Skeletal muscle cell (primary cell): ENCODE measurements at places on chromosomes 12 and 14.

DNA sequence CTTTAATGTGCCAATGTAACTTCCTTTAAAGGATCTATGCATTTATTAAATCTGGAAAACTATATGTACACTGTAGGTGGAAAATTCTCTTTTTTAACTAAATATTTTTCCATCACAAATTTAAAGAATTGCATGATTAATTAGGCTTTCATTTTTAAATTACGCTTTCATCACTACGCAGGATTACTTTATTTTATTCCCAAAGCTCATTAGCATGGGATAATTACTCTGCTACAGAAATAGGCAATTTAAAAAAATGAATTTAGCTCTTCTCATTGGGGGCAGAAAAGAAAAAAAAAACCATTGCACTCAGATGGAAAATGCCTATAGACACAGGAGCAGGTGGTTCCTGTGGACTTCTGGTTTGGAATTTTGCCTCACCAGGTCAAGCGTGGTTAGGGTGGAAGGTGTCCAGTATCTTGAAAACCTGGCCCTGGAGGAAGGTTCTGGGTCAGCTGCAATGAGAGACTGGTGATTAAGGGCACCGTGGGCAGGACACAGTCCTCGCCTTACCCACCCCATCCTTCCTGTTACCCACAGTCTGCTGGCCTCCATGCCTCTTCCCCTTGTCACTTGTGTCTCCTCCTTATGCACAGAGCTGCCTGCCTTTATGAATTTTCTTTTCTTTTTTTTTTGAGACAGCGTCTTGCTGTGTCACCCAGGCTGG lies 17.3 kb upstream of the RIN3 start:
- no peak for DNase-seq

DNA sequence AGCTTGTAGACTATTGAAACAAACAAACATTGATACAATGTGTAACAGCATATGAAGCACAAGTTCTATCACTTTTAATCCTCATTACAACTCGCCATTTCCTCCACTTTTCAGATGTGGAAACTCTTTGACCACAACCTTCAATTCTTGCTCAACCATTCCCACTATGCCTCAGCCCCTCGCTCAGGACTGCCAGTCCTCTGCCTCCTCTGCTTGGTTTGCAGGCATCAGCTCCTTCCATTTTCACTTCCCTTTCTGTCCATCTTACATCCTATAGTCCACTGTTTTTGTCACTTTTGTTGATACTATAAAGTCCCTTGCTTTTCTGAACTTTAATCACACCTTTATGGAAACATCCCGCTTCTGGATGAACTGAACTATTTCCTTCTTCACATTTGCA lies 28.2 kb upstream of the CD27 start:
- DNase-seq, result no peak

DNA sequence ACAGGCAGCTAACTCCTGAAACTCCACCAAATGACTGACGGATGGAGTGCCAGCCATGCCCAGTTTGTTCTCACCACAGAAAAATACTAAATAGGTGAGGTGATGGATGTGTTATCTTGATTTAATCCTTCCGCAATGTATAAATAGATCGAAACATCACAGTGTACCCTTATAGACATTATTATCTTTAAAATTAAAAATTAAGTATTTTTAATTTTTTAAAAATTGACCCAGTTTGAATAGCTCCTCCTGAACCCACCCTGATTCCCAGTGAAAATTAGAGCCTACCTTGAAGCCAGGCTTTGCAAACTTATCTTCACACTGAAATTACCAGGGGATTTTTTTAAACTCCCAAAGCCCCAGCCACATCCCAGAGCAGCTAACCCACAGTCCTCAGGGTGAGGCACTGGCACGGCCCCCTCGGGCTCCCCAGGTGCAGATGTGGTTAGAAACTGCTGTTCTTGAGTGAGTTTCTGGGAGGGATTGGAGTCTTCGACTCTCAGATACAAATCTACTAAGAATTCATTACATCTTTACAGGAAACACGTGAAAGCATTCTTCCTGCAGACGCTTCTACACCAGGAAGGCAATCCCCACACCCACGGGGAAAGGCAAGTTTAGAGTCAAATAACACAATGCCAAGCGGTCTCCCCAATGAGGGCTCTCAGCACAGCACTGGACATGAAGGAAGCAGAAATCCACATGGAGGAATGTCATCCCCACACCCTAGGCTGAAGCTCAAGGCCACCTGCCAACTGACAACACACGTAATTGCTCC lies 126.4 kb downstream of the RIMBP2 start:
- no peak for DNase-seq

- no peak for DNase-seq
These were observed 245.0 kb upstream of the PWP1 start for GRCh38 chr12:107440606-107441005.

DNA sequence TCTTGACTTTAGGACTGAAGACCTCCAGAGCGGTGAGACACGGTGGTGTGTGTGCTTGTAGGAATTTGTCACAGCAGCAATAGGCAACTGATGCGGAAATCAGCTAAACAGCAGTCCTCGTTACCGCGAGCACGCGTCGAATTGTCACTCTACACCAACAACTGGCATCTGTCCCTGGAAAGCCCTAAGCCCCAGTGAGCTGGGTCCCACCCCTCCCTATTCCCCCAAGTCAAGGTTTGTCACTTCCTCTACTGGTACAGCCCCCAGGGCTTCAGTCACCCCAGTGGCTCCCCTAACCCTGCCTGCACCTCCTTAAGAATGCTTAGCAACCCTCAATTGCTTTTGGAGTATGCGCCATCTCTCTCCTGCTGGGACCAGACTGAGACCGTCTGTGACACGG lies 173.6 kb downstream of the PIWIL1 start:
- DNase-seq, result no peak

DNA sequence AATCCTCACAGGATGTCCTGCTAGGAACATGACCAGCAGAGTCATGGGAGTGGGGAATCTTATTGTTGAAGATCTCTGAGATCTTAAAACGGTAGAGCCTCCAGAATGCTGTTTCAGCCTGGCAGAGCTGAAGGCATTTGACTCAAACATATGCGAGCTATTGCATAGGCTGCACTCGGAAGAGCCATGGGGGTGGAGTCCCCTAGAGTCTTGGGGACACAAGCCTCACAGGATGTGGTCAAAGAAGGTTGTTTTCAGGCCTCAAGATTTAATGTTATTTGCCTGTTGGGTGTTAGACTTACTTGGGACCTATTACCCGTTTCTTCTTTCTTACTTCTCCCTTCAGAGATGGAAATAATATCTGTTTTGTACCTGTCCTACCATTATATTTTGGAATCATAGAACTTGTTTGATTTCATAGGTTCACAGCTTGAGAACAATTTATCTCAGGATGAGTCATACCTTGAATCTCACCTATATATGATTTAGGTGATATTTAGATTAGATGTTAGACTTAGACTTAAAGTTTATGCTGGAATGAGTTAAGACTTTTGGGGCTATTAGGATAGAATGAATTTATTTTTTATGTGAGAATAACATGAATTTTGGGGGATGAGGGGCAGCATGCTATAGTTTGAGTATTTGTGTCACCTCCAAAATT lies 172.2 kb upstream of the ATP2B1 start:
- no peak for DNase-seq

DNA sequence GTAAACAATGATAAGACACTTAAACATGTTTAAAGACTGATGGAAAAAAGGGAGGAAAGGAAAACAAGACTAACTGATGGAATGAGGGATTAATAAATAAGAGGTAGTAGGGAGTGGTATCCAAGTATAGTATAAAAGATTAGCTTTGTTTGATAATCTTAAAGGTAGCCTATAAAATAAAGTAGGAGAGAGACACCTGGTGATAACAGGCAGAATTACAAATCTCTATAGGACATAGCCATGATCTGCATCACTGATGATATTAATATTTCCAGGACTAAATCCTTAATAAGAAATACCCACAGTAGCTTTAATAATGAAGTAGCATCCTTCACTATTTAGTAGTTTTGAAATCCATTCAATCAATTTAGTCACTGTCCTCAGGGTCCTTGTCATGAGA lies 30.4 kb downstream of the DLGAP5 start:
- DNase-seq, result no peak

DNA sequence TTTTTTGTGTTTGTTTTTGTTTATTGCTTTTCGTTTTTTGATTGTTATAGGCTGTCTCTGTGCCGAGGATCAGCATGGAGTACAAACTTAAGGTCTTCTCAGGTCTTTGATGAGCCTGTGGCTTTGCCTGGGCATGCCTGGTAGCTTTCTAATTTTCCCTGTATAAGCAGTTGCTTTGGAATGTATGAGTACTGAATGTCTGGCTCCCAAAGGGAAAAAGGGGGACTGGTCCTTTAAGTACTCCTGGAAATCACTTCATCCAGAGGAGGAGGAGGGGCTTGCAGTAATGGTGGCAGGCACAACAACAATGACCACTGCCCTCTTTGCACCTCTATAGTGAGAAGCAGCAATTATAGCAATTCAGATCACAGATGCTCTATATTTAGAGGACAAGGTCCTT lies 67.6 kb upstream of the TTC7B start:
- no peak for DNase-seq

- DNase-seq, result peak; percentile 40
These were observed 92.7 kb downstream of the NCOR2 start for GRCh38 chr12:124474709-124475108.

- DNase-seq, result no peak
These were observed 260.8 kb upstream of the G2E3 start for GRCh38 chr14:30297876-30298795.

DNA sequence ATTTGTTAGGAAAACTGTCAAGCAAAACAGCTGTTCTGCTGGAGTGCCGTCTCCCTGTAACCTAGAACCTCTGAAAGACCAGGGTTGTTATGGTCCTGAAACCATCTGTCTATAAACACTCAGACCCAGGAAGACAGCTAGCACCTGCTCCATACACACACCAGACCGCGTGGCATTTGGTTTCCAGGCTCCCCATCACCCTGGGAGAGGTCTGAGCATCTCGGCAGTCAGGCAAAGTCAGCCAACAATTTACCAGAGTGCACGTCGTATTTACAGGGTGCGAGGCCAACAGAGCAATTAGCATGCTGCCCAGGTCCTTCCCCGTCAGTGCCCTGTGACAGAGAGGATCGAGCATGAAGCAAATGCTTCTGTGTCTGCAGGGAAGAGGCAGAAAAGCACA lies 272.5 kb downstream of the SLC15A4 start:
- DNase-seq, result no peak

DNA sequence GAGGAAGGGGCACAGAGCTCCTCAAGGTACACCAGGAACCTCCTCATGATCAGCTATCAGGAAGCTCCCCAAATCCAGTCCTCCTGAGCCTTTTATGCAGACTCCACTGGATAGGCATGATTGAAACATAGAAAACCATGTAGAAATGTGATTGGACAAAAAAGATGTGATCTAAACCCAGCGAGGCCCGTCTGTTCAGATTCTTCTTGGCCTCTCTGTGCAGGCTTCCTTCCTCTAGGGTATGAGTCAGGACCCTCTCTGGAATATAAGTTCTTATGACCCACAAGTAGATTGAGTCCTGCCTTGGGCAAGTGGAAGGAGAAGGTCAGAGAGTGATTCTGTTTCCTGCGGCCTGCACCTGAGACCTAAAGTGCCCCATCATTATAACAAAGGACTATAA lies 166.3 kb downstream of the PHLDA1 start:
- no peak for DNase-seq

GRCh38 chr12:47652521-47653234 lies 53.2 kb downstream of the RPAP3 start:
- no peak for DNase-seq

- no peak for DNase-seq
These were observed 74.8 kb downstream of the ARL6IP4 start for GRCh38 chr12:123055281-123055766.

- no peak for DNase-seq
These were observed 111.6 kb downstream of the BTG1 start for GRCh38 chr12:92034083-92034482.

- no peak for DNase-seq
These were observed 649.0 kb downstream of the TMTC2 start for GRCh38 chr12:83335748-83336147.

DNA sequence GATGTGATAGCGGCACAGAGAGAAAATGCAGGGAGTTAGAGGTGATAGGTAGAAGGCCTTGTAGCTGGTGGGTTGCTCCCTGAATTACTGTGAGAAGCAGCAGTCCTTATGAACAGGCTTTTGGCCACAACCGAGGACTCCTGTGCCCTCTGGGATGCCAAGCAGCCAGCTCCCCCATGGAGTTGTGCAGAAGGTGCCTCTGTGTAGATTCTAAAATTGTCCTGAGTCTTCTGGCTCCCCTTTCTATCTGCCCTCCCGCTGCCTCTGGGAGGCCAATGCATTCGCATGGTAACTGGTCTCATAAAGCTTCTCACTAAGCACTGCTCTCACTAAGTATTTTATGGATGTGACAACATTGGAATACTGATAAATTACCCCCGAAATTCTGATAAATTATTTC lies 16.1 kb upstream of the SUSD6 start:
- no peak for DNase-seq

DNA sequence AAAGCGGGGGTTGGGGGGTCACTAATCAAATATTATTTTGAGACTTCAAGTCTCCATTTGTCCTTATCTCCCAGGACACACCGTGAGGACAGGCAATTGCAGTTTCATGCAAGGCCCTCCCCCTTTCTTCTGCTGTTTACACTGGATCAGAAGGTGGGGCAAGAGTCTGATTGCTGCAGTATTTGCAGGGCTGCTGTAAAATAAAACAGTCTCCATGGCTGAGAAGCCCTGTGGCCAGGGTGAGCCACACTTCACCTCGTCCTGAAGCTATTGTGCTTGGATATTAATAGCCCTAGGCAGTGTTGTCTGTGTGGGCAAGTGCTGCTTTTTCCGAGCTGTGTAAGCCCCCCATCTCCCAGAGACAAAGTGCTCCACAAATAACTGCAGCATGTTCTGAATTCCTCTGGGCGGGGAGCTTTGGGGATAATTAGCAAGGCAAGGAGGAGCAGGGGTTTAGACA lies 187.4 kb upstream of the NTF3 start:
- no peak for DNase-seq

- DNase-seq, result peak; percentile 83
These were observed 31.0 kb downstream of the NINJ2 start for GRCh38 chr12:632102-632696.

- DNase-seq, result no peak
These were observed 35.5 kb downstream of the CCDC60 start for GRCh38 chr12:119369907-119370546.

- DNase-seq, result no peak
These were observed 22.2 kb upstream of the RDH16 start for GRCh38 chr12:56979628-56980027.

DNA sequence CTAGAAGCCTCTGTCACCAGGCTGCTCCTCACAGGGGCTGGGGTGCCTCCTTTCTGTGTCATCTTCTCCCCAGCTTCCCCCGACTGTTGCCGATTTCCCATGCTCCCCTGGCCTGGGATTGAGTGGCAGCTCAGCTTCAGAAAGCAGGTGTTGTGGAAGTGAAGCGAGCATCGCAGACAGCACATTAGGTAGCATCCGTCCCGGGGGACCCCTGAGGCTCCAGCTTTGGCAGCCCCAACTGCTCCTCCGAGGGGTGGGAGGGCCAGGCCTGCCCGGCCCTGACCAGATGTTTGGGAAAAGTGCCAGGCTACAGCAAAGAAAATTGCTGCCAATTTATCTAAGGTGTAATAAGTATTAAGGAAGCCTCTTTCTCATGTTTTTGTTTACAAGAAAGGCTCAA lies 1045.6 kb downstream of the BCL11B start:
- no peak for DNase-seq

- no peak for DNase-seq
These were observed 20.1 kb downstream of the DENND5B start for GRCh38 chr12:31570880-31571279.
